ENCODE measurements at places on chromosomes 1 and 21.

- peak; percentile 75 for DNase-seq
Measured at GRCh38 chr1:13730751-13731482, 30.9 kb downstream of the PRDM2 start.

GRCh38 chr1:12552951-12553921 lies 64.8 kb downstream of the DHRS3 start:
- DNase-seq, result no peak

DNA sequence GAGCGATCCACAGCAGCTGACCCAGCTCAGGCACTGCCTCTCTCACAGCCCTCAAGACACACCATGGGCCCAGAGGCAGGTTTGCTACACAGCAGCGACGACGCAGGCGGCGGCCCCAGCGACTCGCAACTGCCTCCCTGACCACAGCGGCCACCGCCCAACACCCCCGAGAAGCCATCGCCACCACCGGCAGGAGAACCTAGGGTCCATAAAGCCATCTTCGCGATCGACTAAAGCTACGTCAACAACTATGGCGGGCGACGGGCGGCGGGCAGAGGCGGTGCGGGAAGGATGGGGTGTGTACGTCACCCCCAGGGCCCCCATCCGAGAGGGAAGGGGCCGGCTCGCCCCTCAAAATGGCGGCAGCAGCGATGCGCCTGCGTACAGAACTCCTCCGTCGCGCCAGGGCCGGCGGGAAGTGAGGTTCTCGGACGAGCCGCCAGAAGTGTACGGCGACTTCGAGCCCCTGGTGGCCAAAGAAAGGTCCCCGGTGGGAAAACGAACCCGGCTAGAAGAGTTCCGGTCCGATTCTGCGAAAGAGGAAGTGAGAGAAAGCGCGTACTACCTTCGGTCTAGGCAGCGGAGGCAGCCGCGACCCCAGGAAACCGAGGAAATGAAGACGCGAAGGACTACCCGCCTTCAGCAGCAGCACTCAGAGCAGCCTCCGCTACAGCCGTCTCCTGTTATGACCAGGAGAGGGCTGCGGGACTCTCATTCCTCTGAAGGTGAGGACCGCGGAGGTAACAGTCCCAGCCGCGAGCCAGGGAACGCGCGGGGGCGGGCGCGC lies at the start of gene TOR1AIP1:
Gene TOR1AIP1 (plus strand): TSS at position 33 of the 787 bp plus-strand sequence. CDS start 218 bp downstream, at position 251.
- peak; percentile 96 for DNase-seq

- DNase-seq, result no peak
Measured at GRCh38 chr1:177432897-177433296, 262.1 kb downstream of the BRINP2 start.

GRCh38 chr1:184755226-184756065 lies 788 bp upstream of the EDEM3 start:
- peak; percentile 6 for DNase-seq

DNA sequence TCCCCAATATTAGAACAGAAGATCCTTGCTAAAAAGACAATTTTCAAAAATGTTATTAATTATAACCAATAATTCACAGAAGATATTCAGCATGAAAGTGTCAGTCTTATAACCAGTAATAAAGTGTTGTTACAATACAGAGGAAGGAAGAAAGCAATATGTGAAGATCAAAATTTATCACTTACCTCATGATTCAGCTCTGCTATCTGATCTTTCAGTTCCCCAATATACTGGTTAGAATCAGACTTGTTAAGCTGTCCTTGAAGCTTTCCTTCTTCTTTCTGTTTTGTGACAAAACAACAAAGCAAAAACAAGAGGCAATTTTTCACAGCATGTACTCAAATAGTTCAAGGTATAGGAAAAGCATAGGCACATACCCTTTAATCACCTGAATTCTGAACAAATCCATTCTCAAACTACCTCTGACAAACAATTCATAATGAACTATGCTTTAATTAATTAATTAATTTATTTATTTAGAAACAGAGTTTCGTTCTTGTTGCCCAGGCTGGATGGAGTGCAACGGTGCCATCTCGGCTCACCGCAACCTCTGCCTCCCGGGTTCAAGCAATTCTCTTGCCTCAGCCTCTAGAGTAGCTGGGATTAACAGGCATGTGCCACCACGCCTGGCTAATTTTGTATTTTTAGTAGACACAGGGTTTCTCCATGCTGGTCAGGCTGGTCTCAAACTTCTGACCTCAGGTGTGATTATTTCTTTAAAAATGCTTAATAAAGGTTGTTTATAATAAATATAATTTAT lies 76.9 kb upstream of the GFI1 start:
- DNase-seq, result no peak

GRCh38 chr1:156525856-156526489 lies 25.4 kb upstream of the MEF2D start:
- DNase-seq, result no peak

DNA sequence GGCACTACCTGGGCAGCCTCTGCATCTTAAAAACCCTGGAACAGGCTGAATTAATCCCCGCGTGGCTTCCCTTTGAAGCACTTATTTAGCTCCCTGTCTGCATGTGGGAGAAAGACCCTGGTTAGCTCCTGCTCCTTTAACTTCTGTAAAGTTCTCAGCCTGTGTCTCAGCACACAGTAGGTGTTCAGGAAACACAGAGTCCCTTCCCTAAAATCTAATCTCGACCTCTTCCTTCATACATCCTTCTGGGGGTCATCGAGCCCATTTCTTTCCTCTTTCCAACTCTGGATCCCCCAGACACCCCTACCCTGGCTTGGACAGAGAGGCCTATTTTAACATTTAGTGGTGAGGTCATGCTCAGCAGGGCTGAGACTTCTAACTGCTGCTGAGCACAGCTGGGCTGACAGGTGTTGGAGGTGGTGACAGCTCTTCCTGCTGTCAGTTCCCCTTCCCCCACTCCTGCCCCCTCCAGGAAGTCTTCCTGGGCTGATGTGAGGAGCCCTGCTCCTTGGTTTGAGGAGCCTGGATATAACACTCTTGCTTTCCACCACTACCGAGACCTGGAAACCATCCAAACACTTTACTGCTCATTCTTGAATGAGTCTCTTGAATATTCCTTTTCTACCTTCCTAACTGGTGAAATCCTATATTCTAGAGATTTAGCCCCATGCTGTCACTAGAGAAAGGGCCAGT lies 5.3 kb downstream of the E2F2 start:
- DNase-seq, result peak; percentile 19

DNA sequence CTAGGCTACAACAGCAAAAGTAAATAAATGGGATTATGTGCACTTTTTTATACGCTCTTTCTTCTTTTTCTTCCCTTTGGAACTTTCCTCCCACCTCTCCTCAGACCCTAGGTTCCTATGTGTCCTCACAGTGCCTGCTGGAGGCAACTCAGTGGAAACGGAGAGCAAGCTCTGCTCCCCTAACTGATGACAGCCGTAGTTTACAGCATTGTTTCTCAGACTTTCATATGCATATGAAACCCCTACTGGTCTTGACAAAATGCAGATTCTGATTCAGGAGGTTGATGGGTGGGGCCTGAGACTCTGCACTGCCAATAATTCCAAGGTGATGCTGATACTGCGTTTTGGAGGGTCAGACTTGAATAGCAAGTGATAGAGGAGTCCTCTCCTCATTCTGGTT lies 34.3 kb upstream of the HMCN1 start:
- DNase-seq, result no peak

DNA sequence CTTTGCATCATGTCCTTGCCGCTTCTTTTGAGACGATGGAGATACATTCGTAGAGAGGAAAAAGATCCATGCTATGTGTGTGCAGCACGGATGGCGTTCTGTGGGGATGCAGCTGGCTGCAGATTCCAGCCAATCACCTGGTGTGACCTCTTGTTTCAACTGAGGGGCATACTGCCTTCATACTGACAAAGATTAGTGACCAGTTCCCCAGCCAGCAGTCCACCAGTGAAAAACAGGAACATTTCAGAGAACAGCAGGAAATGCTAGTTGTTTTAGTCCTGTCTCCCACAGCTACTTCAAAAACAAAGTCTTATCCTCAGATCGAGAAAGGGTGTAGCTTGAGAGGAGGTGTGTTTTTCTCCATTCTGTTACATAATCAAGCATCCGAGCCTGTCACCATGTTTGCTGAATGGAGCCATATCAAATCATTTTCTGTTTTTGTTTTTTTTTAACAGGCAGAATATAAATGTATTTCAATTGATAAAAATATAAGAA lies 255.7 kb upstream of the FMN2 start:
- DNase-seq, result no peak

DNA sequence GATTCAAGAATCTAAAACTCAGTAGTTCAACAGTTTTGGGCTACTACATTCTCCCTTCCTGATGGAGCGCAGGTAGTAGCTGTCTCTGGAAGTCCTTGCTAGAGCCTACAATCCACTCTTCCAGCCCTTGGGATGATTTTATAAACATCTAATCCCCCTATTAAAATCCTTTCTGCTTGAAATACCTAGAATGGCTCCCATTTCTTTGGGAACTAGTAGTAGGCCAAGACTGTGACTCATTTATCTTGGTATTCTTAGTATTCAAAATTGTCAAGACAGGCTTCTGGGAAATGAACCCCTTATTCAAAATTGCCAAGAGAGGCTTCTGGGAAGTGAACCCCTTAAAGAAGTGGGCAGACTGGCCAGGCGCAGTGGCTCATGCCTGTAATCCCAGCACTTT lies 142.5 kb upstream of the FGGY start:
- no peak for DNase-seq

DNA sequence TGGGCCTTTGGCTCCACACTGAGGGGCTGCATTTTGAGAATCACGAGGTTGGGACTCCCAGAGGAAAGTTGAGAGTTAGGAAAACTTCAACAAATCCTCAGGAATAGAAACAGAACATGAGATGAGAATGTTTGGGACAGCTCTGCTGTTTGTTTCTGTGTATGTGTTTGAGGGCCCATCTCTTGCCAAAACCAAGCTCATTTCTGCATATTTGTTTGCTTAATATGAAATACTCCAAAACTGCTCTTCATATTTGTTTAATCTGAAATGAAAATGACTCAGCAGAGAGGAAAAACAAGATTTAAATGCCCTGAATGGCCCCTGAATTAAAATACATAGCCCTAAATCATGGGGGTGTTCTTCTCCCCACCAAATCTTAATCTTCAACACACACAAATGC lies 78.1 kb downstream of the DDR2 start:
- DNase-seq, result no peak

- no peak for DNase-seq
Measured at GRCh38 chr1:32701951-32702598, 495 bp downstream of the SYNC start.

DNA sequence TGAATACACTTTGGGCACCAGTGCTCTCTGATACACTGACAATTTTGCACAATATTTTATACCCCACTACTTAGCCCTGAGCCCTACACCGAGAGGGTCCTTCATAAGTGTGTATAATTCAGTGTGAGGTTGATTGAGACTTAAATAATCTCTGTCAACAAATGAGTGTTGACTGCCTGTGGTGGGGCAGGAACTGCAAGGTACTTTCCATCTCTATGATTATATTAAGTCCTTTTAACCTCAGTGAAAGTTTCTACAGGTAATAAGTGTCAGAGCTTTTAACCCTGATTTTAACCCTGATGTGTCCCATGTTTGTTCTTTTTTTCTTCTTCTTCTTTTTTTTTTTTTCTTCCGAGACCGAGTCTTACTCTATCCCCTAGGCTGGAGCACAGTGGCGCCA lies 5.8 kb downstream of the CASQ1 start:
- DNase-seq, result no peak

- no peak for DNase-seq
Measured at GRCh38 chr21:37272897-37273296, 5.8 kb upstream of the VPS26C start.

DNA sequence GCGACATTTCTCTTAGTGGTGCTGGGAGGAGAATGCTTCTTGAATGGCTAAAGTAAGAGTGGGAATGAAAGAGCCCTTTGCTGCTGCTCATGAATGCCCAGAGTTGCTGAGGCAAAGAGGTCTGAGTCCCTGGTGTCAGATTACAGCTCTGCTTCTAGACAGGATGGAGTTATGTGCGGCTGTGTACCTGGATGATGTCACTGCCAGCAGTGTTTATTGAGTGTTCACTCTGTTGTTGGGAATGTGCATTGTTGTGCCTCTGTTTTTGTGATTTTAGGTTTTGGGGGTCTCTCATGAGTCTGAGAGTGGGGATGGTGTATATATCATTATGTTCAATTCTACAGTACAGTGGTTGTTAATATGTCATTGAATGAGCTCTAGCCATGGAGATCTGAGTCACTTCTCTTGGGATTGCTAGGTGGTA lies 2.7 kb downstream of the CDC14A start:
- DNase-seq, result no peak

- no peak for DNase-seq
Measured at GRCh38 chr1:212484701-212485570, 52.2 kb downstream of the NENF start.

GRCh38 chr1:10932088-10932487 lies 80.4 kb upstream of the TARDBP start:
- no peak for DNase-seq

DNA sequence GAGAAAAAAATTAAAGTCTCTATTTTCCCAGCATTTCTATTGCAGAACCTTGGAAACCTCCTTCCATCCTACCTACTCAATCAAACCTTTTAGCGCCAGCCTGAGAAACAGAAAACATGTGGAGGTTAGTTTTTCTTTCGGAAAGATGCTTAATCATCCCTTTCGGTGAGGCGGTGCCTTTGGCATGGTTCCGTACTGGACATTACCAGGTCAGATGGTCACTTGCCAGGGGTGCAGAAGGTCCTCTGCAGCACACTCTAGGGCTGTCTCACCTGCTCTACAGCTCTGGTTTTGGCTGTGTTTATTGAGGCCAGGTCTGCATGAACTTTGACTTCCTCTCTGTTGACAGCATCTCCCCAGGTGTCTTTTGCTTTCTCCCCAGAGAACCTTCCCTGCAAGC lies 121.5 kb downstream of the PLD5 start:
- no peak for DNase-seq
